Colonic mucosa (tissue), 4 donors: ENCODE measurements at places on chromosomes 16 and 17. TPM values are rescaled to one million over a fixed set of nuclear protein-coding genes. Genes with fewer than 3 reads are reported as not detected.
A peak's percentile ranks its signal among the peaks of the same experiment; 100 is the strongest.

Gene UMOD
- not detected for total RNA-seq

- peak; percentile 91 for DNase-seq
These were observed at the start of gene MPHOSPH6 for GRCh38 chr16:82169861-82170845. MPHOSPH6 (minus strand) TSS chr16:82170224; CDS start chr16:82170175, 49 bp downstream.

- no peak for DNase-seq
These were observed 63.7 kb upstream of the ABCC11 start for GRCh38 chr16:48310908-48311641.

DNA sequence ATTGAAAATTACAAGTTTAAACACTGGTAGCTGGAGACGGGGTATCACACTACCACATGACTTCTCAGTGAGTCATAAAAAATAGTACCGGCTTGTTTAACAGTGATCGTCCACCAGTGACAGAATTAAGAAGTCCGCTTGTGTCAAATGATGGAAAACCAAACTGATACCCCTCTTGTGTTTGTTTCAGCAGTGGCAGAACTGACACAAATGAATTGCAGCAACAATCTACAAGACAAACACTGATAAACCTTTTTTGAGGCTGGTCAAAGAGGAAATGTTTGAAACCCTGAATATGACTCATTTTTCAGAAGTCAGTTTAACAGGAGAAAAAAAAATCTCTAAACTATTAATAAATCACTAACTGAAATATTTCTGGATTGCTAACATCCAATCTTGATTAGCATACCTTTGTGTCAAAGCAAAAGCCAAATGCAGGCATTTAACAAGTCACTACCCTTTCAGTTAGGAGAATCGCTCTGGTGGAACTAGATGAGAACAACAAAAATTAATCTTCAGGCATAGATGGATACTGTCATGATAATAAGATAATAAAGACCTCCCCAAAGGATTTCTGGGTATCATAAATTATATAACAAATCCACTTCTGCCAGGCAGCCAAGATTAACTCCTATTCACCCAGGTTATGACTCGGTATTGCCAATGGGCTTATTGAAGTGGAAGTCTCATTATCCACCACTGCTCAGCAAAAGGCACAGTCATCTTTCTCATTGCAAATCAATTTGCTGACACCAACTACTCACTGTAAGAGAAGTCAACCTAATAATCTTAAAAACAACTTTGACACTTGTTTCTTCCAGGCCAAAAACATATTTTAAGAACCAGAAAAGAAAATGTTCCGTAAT is 20.8 kb downstream of the DCUN1D3 start:
- DNase-seq, result no peak

- DNase-seq, result no peak
These were observed 44.2 kb downstream of the PSMD12 start for GRCh38 chr17:67322042-67322787.

DNA sequence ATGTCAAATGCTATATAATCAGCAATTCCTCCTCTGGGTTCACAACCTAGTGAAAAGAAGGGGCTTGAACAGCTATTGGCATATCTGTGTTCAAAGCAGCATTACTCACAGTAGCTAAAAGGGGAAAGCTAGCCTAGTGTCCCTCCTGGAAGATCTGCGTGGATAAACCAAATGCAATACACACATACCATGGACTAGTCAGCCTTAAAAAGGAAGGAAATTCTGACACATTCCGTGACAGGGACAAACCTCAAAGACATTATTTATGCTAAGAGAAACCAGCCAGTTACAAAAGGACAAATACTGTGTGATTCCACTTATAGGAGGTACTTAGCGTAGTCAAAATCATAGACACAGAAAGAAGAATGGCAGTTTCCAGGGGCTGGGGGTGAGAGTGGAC is 90.1 kb downstream of the XYLT1 start:
- no peak for DNase-seq

- no peak for DNase-seq
These were observed 25.7 kb downstream of the MAP3K3 start for GRCh38 chr17:63647936-63648335.

GRCh38 chr17:10635290-10635689 is 21.8 kb downstream of the MYH3 start:
- no peak for DNase-seq
